SK-N-DZ (cell line): ENCODE measurements at places on chromosomes 1 and 21.

DNA sequence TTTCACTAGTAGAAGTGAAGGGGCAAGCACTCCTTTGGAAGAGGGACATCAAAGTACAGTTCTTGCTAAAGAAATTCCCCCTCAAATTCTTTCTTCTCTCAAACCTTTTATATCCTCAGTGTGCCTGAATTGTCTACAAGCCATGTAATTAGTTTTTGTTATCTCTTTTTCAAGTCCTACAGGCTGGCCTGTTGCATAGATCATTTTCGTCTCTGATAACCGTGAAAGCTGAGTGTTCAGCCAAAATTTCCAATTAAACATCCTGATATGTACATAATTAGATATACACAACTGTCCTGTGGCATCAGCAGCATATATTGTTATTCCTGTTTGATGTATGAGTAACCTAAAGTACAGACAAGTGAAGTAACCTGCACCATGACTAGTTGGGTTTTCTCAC, 375.5 kb upstream of the ST6GALNAC5 start:
- DNase-seq: peak; percentile 15

GRCh38 chr1:12186679-12186985, 19.8 kb downstream of the TNFRSF1B start:
- no peak for DNase-seq

DNA sequence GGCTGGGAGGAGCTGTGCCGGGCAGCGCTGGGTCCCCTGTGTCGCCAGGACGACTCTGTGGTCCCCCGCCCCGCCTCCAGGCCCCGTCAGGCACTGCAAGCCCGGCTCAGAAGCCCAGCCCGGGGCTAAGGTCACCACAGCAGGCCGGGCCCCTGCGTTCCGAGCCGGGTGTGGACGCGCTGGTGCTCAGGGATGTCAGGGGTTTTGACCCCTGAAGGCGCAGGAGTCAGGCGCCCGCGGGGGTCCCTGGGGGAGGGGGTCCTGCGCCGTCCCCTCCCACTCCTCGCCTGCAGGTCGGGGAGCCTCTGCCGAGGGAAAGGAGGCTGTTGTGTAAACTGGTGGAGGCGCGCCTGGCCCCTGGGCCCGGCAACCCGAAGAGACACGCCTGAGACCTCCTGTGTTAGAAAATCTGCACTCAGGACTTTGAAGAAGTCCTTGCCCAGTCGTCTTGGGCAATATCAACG, 23.7 kb upstream of the TMEM54 start:
- no peak for DNase-seq

DNA sequence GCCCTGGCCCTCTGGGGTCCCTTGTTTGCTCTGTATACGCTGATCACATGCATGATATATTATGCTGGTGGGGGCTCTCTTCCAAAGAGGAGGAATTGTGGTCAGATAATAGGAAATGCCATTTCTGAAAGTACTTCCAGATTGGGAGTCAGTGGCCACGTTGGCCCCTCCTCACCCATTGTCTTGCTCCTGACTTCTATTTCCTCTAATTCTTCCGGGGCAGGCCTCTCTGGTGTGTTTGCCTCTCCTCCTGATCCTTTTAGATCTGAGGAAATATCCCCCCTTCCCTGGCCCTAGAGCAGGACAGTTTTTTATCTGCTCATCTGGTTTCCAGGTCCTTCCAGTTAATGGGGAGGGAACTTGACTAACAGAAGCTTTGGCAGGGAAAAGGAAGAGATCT, 2.9 kb downstream of the VANGL2 start:
- no peak for DNase-seq

DNA sequence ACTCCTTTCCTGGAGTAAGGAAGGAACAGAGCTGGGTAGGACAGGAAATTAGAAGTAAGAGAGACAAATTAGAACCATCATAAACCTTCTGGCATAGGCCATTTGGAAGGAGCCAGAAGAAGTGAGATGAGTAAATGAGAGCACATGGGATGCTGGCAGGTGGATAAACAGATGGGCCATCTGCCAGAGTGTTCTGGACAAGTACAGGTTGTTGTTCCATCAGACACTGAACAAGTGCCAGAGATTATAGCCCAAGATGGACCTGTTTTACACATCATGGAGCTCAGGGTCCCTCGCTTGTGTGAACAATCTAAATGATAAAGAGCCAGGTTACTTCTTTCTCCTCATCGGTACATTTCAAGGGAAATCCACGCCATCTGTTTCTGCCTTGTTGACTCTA, 200.3 kb downstream of the HHIPL2 start:
- DNase-seq: no peak

DNA sequence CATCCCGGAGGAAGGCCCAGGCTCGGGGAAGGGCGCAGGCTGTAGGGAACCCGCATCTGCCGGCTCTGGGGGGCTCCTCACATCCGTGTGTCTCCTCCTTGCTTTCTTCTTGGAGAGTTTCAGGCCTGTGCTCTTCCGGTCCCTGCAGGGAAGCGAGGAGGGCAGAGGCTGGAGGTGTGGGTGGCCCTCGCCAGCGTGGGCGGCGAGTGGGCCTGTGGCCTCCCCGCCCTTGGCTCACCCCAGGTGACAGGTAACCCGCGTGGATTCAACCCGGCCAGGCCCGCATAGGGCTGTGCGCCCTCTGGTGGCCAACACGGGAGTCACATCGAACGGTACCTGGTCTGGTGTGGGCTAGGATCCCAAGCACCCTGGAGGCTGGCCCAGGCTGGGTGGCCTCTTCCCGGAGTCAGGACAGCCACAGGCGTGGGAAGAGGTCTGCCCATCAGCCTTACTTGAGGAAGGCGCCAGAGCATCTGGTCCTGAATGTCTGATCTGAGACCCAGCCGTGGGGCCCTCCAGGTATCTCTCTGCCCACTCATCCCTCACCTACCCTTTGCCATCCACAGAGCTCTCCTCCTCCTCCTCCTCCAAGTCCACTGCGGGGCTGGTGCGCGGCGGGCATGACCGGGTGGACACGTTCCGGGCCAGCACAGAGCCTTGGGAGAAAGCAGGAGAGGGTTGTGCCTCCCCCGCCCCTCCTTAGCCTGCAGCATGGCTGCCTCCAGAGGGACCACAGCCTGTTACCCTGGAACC, 9.6 kb upstream of the TNFRSF25 start:
- peak; percentile 57 for DNase-seq

DNA sequence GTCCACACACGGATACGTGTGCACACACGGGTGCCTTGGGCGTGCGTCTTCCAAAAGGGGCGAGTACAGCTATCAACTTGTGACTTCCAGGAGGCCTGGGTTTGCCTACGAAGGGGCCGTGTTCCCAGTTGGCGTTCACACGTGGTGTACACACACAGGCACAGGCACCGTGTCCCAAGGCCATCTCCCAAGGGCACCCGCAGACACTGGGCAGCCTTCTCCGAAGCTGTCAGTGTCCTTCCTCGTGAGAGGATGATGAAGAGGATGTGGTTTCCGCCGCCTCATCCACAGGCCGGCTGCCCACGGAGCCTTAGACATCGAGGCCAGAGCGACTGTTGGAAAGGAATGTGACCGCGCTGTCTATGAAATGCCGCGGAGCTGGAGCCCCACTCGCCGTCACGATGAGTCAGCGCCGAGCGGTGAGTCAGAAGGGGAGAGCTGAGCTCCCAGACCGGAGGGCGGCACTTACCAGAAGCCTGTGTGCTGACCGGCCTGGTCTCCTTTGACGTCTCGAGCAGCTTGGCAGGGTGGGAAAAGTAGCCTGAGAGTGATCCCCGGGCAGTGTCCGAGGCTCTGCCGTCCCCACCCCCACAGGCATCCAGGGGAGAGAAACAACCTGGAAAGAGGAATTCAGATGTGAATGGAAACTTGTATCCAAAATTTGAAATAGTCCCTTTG, 141.4 kb upstream of the ARHGEF16 start:
- no peak for DNase-seq

DNA sequence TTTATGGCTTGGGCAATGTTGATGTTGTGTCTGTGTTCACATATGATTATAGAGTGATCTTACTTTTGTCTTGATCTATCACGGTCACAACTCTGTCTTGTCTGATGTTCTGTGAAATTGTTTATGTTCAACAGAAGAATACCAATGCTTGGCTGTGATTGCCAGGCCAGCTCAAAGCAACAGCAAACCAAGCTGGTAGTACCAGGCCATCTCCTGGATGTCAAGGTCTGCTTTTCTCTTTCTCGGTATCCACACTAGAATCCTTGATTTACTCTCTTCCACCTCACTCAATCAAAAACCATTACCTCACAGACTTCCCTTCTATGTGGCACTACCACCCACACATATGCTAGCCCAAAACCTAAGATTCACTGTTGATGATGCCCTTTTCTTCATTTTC, 1.3 kb upstream of the CDC7 start:
- no peak for DNase-seq

DNA sequence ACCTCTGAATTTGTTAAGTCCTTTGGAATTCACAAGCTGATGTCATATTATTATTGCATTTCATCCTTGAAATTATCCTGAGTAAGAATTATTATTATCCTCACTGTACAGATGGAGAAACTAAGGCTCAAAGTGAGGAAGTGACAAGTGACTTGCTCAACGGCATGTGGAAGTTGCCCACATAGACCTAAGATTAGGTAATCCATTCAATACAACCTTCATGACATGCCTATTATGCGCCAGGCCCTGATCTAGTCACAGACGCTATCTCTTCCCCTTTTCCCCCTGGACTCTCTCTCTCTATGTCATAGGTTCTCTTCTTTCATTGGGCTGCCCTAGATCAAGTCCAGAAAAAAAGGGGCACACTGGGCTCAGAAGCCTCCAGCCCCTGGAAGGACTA, 84.9 kb upstream of the KCNK2 start:
- no peak for DNase-seq

DNA sequence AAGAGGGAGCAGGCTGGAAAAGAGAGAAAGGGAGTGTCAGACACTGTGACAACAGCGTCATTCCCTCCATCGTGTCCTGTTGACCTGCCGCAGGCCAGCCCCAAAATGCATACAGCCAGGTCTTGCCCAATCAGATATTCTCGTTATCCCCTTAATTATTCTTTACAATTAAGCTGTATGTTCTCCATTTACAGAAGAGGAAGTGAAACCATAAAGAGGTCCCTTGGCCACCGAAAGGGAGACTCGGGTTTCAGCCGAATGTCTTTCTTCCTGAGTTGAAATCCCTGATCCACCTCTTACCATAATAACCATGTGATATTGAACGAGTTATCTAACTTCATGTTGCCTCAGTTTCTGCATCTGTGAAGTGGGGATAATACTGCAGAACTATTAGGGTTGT, 70.5 kb downstream of the IGSF21 start:
- DNase-seq: no peak

- no peak for DNase-seq
Measured at GRCh38 chr1:240539769-240540414, 72.1 kb downstream of the GREM2 start.

- DNase-seq: no peak
Measured at GRCh38 chr1:25458541-25459298, 28.0 kb downstream of the MACO1 start.

DNA sequence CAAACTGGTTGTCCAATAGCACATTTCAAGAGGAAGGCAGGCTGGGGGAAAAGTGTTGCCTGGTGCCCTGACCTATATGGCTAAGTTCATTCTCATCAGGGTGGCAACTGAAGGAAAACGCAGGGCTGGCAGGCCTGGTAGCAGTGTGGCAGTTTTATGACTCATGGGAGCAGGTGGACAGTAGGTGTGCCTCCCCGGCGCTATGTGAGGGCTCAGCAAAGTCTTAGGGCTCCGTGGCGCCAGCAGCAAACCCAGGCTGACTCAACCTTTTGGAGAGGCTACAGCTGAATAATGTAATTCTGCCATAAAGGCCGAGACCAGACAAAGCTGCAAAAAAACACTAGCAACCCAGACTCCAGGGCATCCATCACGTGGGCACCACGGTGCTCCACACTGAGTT, 23.6 kb downstream of the GADD45A start:
- no peak for DNase-seq

GRCh38 chr1:84402060-84402459, 3.8 kb downstream of the DNASE2B start:
- DNase-seq: no peak

DNA sequence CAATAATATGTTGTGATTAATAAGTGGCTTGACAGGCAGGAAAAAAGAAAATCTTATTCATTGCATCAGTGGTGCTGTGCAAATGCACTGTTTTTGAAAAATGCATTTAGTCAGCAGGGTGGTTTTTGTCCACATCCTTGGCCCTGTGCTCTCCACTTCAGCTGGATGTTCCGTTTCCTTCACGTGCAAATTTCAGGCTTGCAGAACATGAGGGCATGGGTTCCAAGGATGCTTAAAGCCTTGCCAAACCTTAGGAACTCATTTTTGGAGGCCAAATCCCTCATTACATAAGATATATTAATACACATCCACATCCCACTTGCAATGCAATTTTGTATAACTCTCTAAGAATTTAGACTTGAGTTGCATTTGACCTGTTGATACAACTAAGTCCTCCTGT, 410.1 kb downstream of the PRDM2 start:
- DNase-seq: no peak

GRCh38 chr1:232597721-232598120, 32.2 kb downstream of the SIPA1L2 start:
- no peak for DNase-seq

GRCh38 chr1:145708063-145708462, 895 bp upstream of the PDZK1 start:
- peak; percentile 57 for DNase-seq

DNA sequence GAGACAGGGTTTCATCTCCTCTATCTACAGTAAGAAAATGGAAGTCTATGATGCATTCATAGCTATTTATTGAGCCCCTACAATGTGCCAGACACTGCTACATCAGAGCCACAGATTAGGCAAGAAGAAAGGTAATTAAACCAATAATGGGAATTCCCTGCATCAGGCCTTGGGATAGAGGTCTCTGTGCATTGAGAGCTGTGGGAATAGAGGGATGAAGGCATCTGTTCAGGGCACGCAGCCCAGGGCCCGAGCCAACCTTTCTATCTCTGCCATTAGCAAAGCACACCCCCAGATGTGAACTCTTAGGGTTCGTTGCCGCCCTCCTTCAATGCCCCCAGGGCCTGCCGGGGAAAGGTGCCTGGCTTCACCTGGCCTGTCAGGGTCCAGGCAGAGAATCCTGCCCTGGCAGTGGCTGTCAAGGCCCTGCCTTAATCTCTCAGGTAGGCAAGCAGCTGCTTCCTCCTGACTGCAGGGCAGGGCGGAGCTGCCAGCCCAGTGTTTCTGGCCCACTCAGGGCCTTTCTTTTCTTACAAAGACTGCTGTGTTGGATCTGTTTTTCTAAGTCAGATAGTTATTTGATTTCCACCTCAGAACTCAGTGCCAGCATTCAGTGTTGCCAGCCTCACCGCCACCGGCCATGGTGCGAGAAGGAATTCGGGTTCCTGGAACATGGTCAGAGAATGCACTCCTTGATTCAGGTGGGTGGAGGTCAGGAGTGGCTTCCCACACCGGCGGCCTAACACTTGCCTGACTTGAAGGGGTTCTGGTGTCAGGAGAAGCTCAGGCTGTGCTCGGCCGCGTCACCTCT, 76.1 kb downstream of the PGM1 start:
- DNase-seq: no peak

DNA sequence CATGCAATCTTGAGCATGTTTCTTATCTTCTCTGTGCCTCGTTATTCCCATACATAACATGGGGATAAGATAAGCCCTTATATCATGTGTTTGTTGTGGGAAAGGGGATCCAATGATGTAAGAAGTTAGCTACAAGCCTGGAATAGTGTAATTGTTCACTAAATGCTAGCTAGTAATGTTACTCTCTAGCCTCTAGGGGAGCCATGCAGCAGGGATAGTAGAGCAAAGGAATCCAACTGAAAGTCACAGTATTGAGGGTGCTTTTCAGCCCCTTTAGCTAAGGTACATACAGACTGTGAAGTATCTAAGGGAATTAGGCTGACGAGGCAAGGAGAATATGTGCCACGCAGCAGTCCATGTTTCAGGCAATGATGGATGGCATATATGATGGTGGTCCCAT, 46.9 kb downstream of the IL23R start:
- DNase-seq: peak; percentile 11

GRCh38 chr1:190192627-190193026, 285.0 kb downstream of the BRINP3 start:
- no peak for DNase-seq

GRCh38 chr1:88984569-88984968, 7.9 kb downstream of the KYAT3 start:
- DNase-seq: no peak
